Activated effector memory CD4-positive, alpha-beta T cell treated with Interleukin-2 at 50 U/mL for 16 hours (primary cell): ENCODE measurements at places on chromosomes 16 and 17.

DNA sequence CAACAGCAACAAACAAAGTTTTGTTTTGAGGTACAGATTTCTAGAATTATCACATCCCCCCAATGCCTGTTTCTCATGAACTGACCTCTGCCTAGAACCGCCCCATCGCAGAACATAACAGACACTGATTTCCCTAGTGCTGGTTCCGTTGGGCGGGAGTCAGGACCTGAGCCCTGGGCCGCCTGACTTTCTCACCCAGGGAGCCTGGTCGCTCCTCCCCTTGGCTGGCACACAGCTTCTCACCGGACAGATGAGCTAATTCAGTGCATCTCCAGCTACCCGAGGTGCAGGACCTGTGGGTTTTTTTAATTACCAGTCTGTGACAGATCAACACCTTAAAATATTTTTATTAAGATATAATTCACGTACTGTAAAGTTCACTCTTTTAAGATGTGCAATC is 20.1 kb upstream of the RPL38 start:
- DNase-seq: no peak

- DNase-seq: no peak
Observed at GRCh38 chr16:48446534-48446920, 61.3 kb upstream of the SIAH1 start.

- DNase-seq: no peak
Observed at GRCh38 chr17:45230787-45231480, 9.2 kb downstream of the FMNL1 start.

DNA sequence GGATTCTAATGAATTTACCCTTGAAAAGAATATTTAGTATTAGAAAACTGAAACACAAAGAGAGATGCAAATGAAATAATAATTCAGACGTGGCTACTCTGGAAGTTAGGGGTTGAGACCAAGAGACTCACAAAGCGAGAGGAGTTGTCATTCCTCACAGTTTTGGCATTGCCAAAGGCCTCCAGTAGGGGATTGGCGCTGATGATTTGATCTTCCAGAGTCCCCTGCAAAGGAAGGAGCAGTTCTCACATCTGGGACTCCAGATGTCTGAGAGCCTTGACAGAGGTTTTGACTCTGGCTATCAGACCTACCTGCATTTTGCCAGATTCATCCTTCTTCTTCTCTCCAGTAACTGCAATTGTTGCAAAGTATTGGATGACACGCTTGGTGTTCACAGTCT is 6.6 kb downstream of the MYH8 start:
- DNase-seq: no peak

- no peak for DNase-seq
Observed at GRCh38 chr17:35239823-35240222, 3.0 kb upstream of the SLFN5 start.

GRCh38 chr16:29684679-29685078 is 5.7 kb downstream of the QPRT start:
- DNase-seq: no peak

DNA sequence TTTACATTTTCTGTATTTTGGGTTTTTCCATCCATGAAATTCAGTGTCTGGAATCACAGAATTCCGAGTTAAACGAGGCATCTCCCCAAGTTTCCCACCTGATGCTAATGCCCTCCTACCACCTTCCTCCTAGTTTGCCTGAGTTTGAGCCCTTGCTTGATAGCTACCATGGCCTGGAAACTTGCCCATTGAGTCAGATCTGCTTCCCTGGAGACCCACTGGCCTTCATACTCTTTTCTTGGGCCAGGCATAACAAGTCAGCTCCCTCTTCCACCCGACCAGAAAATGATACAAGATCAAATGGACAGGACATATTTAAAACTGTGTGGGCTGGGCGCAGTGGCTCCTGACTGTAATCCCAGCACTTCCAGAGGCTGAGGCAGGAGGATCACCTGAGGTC is 10.2 kb downstream of the SETD1A start:
- DNase-seq: no peak
